ENCODE measurements at places on chromosomes 5 and 9.

GRCh38 chr5:93404246-93404645, 176.8 kb downstream of the NR2F1-AS1 start:
- no peak for DNase-seq

DNA sequence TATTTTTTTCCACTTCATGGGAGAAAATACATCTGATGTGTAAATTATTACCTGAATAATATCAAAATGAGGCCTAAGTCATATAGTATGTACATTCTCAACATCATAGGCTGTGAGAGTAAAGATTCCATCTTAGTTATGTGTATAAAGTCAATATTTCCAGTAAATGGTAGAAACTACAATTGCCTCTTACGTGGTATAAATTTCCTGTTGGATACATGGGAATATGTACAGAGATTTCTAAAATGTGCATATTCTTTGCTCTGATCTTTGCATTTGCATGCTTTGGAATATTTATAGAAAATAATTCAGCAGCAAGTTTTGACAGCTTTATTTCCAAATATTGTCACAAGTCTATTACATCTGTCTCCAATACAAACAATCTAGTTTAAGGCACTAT, 78.8 kb downstream of the GABRB2 start:
- no peak for DNase-seq

- DNase-seq: no peak
Measured at GRCh38 chr5:154892369-154892771, 33.9 kb downstream of the CNOT8 start.

GRCh38 chr5:14244721-14245120, 101.6 kb downstream of the TRIO start:
- DNase-seq: no peak

DNA sequence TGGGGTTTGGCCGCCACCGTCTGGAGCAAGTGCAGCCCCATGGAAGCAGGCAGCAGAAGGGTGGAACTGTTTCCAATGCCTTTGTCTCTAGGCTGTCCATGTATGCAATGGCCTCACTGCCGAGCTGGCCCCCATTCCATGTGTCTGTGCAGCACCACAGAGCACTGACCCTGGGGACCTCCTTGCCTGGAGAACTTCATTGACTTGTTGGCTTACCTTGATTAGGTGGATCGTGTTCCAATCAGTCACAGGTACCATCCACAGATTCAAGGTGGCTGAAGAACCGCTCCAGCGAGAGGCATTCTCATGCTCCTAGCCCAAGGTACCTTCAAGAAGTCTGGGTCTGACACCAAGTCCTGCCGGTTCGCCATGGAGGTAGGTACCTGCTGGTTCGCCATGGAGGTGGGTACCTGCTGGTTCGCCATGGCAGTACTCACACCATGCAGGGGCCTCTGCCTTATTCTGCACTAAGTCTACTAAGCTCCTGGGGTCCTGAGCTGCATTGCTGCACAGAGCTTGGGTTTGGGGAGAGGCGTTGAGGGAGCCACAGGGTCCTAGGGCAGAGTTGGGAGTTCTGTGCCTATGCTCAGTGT, 358.3 kb upstream of the IRX1 start:
- no peak for DNase-seq

DNA sequence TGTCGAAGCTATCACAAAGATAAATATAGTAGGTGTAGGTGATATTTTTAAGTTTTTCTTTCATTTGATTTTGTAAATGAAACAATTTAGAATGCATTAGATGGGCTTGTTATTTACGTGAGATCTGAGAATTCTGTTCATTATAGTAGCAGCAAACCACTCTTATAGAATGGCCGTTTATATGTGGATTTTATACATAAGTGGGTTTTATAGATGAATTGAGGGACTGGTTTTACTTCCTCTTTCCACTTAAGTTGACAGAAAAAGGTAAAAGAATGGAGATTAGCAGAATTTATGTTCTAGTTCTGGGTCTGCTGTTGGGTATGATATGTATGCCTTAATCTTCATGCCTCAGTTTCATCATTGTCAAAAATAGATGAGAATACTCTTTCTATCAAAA, 5.6 kb downstream of the RMI1 start:
- no peak for DNase-seq

DNA sequence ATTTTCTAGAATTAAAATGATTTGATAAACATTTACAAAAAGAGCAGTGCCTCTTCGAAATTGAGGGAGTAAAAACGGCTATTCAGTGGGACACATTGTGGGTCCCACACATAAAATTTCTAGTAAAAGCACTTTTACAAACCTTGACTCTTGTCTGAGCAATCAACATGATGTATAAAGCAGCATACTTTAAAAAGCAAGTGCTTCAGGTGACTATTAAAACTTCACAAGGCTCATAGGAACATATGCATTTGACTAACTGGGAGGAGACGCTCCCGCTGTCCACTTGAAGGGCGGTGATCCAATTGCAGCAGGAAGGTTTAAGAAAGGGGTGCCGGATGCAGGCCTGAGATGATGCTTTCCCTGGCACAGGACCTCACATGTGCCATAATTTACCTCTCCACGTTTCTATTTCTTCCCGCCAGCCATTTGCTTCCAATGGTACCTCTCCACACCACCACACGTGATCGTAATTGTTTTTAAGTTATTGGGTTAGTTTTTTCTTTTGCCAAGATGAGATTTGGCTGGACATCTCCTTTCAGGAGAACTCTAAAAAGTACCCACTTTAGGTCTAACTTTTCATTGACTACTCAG, 1.8 kb downstream of the MCTP1 start:
- DNase-seq: no peak

DNA sequence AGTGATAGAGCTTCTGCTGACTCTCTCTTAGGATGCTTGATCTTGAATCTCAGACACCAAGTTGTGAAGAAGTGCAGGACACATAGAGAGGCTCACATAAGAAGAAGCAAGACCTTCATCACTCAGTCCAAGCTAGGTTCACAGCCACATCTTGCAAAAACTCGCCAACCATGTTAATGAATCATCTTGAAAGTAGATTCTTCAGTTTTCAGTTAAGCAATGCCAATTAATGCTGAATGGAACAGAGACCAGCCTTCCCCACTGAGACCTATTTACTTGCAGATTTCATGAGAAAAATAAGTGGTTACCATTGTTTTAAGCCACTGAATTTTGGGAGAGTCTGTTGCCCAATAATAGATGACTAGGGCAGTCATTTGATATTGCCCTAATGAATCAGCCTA, 217.7 kb upstream of the EDIL3 start:
- no peak for DNase-seq

- DNase-seq: no peak
Measured at GRCh38 chr5:25713259-25713658, 1068.5 kb upstream of the CDH10 start.

DNA sequence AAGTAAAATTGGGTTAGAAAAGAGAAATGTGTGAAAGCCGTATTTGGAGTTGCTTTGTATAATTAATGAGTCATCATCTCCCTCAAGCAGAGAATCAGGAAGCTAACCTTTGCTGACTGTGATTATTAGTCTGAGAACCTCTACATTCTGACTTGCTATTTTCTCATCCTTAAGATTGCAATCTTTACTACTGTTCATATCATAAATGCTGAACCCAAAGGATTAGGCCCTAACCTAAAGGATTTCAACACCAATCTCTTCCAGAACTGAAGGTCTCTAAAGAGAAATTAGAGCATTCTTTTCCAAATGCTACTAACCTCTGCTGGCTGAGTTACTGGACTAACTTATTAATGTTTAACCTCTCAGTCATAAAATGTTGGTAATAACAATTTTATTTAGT, 538.1 kb upstream of the MEF2C start:
- no peak for DNase-seq

- DNase-seq: no peak
Measured at GRCh38 chr5:25500635-25501034, 855.9 kb upstream of the CDH10 start.

GRCh38 chr5:179795863-179796833, 2.4 kb downstream of the LTC4S start:
- DNase-seq: peak; percentile 85

GRCh38 chr5:144421411-144421810, 250.7 kb downstream of the KCTD16 start:
- DNase-seq: no peak

- DNase-seq: no peak
Measured at GRCh38 chr5:35129276-35129675, 81.5 kb upstream of the AGXT2 start.

DNA sequence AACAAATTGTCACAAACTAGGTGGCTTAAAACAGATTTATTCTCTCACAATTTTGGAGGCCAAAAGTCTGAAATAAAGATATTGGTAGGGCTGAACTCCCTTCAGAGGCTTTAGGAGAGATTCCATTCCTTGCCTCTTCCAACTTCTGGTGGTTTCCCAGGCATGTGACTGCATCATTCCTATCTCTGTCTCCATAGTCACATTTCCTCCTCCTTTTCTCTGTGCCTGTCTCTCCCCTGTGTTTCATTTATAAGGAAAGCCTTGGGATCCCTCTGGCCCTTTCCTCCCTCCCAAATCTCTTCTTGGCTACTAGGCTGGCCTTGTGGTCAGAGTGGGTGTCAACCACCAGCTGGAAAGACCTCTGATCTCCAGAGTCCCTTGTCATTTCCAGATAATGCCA, 78.2 kb downstream of the SNX18 start:
- DNase-seq: no peak

DNA sequence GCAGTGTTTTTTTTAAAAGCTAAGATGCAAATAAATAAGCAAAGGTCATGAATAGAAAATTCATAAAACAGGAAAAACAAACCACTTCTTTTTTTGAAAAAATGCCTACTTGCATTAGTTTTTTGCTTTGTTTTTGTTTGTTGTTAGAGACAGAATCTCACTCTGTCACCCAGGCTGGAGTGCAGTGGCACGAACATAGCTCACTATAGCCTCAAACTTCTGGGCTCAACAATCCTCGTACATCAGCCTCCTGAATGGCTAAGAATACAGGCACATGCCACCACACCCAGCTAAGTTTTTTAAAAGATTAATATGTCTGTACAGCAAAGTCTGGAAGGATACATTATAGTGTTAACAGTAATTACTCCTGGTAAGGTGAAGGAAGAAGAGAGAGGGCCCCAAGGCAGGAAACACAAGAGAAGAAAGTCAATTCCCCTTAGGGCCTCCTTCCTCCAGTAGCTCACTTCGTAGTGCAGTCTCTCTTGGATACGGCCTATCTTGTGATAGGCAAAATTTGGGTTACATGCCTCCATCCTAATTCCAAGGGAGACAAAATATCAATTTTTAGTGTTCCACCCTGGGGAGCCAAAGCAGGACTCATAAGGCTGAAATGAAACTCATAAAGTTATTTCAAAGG, 15.3 kb downstream of the FAM169A start:
- no peak for DNase-seq

GRCh38 chr5:143106174-143106573, 297.3 kb downstream of the NR3C1 start:
- DNase-seq: peak; percentile 56

GRCh38 chr5:83482961-83483360, 11.4 kb downstream of the VCAN start:
- DNase-seq: no peak

DNA sequence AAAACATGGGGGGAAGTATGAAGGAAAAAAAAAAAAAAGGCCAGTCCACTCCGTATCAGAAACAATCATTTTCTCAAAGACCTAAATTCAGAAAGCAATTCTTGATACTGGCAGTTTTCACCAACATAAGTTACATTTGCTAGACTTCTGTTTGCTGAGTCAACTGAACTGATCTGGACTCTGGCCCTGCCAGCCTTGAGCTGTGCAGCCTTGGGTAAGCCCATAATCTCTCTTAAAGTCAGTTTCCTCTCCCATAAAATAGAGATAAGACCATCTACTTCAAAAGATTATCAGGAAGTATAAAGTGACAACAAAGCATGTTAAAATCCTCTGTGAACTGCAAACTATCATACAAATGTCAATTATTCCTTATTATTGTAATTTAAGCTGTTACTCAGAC, 106.8 kb downstream of the MAPKAP1 start:
- DNase-seq: no peak

DNA sequence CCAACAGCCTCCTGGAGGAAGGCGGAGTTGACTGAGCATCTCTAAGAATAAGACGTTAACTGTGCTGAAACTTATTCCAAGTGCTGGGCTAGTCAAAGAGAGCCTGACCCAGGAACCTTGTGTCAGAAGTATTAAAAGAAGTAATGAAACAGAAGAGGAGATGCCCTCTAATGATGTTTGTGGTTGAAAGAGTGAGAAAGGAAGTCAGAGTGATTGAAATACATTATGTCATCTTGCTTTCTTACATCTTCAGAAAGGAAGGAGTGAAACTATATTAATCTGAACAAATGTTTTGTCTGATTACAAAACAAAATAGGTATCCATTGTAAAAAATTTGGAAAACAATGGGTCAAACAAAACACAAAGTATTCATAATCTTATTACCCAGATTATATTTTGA, 460.7 kb downstream of the NTRK2 start:
- no peak for DNase-seq

GRCh38 chr5:76145945-76146344, 62.8 kb downstream of the SV2C start:
- no peak for DNase-seq

- DNase-seq: no peak
Measured at GRCh38 chr5:174307031-174307408, 261.5 kb downstream of the NSG2 start.

GRCh38 chr5:32713361-32713769, 2.2 kb downstream of the NPR3 start:
- DNase-seq: no peak

- DNase-seq: no peak
Measured at GRCh38 chr5:102226321-102226720, 69.8 kb downstream of the SLCO4C1 start.

DNA sequence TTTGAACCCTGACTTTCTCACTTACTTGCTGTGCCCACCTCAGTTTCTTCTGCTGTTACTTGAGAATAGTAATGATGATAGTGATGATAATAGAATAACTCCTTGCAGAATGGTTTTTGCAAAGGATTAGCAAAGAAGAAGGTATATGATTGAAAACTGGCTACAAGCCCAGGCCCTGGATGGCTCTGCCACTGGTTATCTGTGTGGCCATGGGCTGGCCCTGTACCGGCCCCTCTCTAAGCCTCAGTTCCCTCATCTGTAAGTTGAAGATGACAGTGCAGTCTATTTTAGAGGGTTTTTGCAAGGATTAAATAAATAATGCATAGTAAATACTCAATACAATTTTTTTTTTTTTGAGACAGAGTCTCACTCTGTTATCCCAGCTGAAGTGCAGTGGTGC, 6.2 kb downstream of the TTLL11 start:
- no peak for DNase-seq

- DNase-seq: no peak
Measured at GRCh38 chr5:109721741-109722140, 32.0 kb downstream of the MAN2A1 start.

DNA sequence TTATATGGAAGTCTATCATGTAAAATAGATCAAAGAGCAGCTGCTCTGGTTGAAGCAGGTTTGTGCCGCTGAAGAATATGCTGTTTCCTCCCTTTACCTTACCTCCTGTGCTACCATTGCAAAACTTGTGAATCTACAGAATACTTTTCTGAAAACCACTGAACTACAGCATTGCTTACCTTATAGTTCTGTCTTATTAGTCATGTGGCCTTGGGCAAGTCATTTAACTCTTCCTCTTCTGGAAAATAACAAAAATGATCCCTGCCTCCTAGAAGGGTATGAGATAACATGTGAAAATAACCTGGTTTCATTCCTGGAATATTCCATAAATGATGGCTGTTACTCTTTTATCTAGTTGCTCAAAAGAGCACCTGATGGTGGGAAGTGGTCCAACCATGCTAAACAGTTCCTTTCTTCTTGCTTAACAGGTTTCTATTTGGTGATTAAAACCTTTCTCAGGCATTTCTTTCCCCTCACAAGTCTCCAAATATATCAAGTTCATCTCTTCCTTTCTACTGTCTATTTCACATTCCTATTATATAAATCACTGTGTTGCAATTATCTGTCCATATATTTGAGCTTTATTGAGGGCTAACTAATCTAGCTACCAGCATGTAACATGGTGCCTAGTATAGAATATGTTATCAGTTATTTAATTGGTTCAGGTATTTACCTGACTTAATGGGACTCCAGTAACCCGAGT, 15.0 kb downstream of the TRIM32 start:
- no peak for DNase-seq
